ENCODE measurements at places on chromosomes 7 and 10.

DNA sequence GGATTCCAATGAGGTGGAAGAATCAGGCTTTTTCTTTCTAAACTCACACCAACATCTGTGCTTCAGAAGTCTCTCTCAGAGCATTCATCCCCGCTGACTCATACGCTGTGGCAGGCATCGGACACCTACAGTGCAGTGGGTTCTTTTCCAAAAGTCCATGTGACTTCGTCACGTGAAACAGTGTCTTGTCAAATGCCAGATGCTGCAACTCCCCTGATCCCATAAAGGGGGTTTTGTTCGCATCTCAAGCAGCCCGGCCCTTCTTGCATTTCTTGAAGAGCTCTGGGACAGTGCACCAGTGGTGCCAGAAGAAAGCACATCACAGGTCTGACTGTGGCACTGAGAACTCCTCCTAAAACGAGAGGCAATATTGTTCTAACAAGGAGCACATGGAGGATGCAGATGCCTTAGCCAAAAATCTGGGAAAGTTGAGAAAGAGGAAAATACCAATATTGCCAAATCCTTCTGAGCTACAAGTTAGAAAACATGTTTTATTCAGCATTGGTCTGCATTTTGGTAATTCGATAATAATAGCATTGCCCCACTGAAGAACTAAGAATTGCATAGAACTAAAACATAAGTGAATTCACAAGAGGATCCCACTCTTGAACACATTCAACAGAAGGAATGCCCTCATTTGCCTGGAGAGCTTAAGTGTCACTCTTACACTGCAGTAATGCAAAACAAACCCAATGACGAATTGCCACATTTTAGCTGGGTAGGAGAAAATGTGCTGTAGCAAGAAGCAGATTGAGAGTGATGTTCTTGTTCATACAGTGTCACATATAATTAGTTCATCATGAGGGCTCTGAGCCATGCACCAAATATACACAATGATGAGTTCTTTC is 204.4 kb downstream of the CXCL12 start:
- no peak for DNase-seq

- DNase-seq, result peak; percentile 42
Measured at GRCh38 chr7:18610331-18610948, 114.9 kb downstream of the HDAC9 start.

DNA sequence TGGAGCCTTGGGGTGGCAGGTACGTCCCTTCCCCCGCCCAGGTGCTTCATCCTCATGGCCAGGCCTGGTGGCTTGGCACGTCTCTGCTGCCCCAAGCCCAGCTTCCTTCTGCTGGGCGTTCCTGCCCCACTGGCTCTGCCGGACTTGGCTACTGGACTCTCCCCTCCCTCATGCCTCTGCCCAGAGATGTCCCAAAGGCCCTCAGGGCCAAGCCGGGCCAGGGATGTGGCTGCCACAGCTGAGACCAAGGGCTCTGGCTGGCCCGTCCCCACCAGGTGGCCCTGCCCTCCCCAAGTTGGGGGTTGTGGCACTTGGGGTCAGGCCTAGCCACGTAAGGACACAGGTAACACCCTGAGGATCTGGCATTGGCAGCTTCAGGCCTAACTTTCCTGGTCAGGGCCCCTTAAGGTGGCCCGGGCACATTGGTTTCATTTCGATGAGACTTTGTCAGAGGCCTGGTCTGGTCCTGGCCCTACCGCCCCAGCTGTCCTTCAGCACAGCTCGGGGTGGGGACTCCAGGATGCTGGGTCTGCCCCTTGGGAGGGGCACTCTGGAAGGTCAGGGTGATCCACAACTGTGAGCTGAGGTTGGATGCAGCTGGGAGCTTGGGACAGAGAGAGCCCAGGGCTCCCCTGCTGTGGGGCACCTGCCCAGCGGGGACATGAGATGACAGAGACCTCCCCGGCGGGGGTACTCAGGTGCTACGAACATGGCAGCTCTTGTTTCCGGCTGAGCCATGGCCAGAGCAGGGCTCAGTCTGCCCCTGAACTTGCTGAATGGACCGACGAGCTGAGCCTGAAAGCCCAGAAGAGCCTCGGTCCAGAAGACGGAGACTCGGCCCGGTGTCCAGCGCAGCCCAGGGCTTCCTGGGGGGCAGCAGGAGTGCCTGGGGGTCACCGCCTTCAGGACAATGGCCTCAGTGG is 2.9 kb downstream of the BHLHA15 start:
- DNase-seq, result no peak

DNA sequence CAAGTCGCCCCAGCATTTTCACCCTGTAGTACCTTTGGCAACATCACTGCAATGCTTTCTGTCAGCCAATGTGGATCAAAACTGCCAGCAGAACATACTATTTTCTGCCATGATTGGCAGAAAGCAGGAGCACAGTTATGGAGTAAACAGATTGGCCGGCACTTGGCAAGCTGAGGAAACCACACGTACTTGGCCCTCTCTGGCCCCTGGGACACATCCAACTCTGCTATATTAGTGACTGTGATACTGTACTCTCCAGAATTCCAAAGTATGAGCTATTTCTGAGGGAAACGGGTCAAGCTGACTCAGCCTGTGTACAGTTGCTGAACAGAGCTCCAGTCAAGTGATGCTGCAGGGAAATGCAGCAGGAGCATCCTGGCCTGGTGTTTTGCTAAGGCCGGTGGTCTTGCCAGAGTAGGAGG is 39.8 kb upstream of the LANCL2 start:
- no peak for DNase-seq

GRCh38 chr7:3011211-3011852 is 32.3 kb downstream of the CARD11 start:
- no peak for DNase-seq

DNA sequence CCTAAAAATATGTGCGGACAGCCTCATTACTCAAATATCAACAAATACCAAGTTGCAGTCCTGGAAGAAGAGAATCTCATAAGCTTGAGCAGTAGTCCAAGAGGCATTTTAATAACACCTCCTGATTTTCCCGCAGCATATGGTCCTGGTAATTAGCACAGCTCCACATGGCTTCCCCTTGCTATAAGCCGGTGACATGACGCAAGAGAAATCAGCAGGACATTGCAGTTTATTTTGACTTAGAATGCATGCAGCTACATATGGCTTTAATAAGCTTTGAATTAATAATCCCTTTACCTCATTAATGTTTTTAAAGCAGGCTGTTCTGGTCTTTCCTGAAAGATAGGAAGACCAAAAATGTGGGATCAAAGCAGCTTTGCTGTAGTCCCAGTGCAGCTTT is 137.6 kb downstream of the RAMP3 start:
- DNase-seq, result no peak

- no peak for DNase-seq
Measured at GRCh38 chr7:149423449-149424110, 37.3 kb downstream of the ZNF777 start.

DNA sequence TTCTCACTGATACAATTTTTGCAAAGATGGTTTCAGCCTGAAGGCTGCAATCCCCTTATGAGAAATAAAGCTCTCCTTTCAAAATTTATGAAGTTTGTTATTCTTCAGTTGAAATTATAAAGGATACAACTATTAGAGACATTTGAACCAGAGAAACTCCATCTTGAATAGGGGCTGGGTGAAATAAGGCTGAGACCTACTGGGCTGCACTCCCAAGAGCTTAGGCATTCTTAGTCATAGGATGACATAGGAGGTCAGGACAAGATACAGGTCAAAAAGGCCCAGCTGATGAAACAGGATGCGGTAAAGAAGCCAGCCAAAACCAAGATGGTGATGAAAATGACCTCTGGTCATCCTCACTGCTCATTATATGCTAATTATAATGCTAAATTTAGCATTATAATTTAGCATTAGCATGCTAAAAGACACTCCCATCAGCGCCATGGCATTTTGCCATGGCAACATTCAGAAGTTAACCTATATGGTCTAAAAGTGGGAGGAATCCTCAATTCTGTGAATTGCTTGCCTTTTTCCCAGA is 22.4 kb upstream of the IFIT1B start:
- DNase-seq, result no peak

DNA sequence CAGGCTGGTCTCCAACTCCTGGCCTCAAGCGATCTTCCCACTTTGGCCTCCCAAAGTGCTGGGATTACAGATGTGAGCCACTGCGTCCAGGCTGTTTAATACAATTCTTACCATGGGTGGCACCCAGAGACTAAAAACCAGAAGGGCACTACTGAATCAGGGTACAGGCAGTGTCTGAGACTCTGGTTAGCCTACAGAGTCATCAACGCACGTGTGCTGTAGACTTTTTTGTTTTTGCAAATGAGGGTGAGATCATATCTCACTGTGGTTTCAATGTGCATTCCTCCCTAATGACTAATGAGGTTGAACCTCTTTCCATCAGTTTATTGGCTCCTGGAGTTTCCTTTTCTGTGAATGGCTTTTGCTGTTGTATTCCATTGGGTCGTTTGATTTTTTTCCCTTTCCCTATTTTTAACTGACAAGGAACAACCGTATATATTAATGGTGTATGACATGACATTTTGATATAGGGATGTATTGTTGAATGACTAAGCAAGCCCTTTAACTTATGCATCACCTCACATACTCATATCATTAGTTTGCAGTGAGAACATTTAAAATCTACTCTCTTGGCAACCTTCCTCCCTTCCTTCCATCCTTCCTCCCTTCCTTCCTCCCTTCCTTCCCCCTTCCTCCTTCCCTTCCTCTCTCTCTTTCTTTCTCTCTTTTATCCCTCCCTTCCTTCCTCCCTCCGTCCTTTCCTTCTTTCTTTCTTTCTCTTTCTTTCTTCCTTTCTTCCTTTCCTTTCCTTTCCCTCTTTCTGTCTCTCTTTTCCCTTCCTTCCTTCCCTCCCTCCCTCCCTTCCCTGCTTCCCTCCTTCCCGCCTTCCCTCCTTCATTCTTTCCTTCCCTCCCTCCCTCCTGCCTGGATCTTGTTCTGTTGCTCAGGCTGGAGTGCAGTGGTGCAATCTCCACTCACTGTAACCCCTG is 9.3 kb upstream of the TMEM270 start:
- no peak for DNase-seq

DNA sequence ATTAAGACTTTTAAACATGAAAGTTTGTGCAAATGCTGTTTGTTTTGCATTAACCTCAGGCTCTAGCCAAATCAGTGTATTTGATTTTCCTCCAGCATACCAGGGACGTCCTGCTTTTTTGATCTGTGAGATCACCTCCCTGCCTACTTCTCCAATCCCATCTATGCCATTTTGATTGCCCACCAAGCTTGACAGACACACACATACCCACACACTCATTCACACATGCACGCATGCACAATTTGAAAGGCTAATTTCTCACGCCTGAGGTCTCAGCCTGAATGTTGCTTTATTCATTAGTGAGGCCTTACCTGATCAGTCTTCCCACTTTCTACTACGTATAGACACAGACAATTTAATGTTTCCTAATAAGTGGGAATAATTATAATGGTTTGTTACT is 53.5 kb downstream of the CDK13 start:
- no peak for DNase-seq

DNA sequence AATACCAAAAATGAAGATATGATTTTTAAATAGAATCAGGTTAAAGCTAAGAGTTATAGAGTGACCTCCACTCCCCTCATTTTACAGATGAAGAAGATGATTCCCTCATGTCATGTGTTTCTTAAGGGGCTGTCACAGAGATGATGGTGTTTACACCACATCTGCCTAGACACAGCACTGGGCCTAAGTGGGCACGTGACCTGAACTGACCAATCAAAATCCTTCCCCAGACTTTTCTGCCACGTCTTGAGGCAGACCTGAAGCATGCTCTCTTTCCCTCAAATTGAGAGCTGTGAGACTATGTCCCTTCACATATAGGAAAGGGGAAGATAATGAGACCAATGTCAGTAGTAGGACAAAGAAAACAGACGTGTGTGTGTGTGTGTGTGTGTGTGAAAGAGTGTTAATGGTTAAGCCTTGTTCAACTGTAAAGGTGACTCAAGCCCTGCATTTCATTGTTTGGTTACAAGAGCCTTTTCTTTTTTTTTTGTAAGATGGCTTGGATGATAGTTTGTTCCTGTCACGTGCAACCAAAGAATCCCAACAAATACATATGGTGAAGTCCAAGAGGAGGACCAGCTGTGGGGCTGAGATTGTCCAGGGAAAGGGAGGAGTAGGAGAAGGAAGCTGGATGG is 172.8 kb upstream of the AOAH start:
- no peak for DNase-seq

- no peak for DNase-seq
Measured at GRCh38 chr10:99506416-99506815, 26.3 kb upstream of the NKX2-3 start.

DNA sequence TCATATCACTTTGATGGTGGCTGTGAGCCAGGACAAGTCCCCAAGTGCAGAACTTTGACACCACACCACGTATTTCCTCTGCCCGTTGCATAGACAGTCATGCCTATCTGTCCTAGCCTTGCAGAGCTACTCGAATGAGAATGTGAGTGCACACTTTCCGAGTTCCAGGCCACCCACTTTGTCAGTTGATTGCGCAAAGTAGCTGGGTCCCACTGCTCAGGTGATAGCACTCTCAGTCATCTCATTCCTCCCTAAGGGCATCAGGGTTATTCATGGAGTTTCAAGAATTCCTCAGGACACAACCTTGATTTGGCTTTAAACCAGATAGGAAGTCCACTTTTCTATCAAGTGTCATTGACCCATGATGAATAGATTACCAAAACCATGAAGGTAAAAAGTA is 19.3 kb downstream of the LSM5 start:
- DNase-seq, result no peak

DNA sequence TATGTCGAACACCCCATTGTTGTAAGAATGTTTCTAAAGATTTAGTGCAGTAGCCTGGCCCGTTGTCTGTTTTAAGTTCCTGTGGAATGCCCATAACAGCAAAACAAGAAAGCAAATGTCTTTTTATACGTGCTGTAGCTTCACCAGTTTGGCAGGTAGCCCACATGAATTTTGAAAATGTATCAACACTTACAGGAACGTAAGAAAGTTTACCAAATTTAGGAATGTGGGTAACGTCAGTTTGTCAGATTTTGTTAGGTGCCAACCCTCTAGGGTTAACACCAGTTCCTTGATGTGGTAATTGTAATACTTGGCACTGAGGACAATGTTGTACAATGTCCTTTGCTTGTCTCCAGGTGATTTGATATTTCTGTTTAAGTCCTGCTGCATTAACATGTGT is 3.2 kb upstream of the GIMAP4 start:
- no peak for DNase-seq

DNA sequence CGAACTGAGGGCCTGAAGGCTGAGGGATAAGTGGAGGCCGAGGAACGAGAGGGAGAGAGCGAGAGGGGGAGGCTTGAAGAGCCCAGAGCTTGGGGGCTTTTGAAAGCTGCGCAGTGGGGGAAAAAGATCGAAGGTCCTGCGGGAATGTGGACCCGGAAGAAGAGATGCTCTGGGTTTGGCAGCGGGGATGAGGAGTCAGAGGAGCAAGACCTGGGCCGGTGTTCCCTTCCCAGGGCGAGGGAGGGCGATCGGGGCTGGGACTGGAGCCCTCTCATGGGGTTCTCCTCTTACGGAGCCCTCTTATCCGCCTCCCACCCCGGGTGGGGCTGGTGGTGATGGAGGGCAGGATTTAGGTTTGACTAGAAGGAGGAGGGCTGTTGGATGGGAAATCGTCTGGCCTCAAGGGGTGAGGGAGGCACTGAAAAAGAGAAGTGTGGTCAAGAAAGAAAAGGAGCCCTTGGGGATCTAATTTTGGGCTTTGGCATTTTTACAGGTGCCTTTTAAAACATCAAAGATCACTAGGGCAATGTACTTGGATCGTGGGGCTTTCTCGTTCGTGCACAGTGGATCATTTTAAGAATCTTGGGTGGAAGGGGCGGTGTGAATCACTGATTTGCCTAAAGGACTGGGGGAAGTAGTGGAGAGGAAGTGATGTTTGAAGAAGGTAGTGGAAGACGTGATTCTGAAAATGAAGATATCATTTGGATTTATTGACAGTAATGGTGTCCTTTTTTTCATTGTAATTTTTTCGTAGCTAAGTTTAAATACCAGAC is 637 bp downstream of the SAMD8 start:
- peak; percentile 61 for DNase-seq
